ENCODE measurements at places on chromosomes 2 and 18.

DNA sequence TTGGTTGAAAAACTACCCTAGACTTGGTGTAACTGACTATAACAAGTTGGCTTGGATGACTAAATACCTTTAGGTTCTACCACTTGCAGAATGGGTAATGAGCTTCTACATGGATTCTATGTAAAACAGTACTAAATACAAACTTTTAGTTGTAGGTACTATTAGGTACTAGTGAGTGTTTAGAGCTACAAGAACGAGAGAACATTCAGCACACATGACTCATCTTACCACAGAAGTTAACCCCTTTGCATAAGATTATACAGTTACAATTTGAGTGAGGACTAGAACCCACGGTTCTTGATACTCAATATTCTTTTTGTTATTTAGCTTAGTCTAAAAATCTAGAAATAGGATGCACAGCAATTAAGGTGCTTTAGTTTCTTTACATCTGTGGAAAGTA is 101.7 kb upstream of the TFCP2L1 start:
- H3K27me3 ChIP-seq, result no peaks in the 10 kb centered on the region
- H3K27ac ChIP-seq, result no peak overlapping the region
- H3K4me3 ChIP-seq, result no peak overlapping the region
- no peaks in the 10 kb centered on the region for H3K36me3 ChIP-seq

GRCh38 chr2:143957321-143957720 is 562.6 kb downstream of the ZEB2 start:
- no peaks in the 10 kb centered on the region for H3K27me3 ChIP-seq
- no peak for DNase-seq
- no peaks in the 10 kb centered on the region for H3K36me3 ChIP-seq
- H3K4me1 ChIP-seq, result peaks cover 4% of the 10 kb centered on the region

GRCh38 chr2:48483916-48484315 is 46.0 kb upstream of the STON1 start:
- H3K4me1 ChIP-seq, result peaks cover 8% of the 10 kb centered on the region
- H3K36me3 ChIP-seq, result no peaks in the 10 kb centered on the region
- no peak for DNase-seq
- no peak overlapping the region for H3K4me3 ChIP-seq

DNA sequence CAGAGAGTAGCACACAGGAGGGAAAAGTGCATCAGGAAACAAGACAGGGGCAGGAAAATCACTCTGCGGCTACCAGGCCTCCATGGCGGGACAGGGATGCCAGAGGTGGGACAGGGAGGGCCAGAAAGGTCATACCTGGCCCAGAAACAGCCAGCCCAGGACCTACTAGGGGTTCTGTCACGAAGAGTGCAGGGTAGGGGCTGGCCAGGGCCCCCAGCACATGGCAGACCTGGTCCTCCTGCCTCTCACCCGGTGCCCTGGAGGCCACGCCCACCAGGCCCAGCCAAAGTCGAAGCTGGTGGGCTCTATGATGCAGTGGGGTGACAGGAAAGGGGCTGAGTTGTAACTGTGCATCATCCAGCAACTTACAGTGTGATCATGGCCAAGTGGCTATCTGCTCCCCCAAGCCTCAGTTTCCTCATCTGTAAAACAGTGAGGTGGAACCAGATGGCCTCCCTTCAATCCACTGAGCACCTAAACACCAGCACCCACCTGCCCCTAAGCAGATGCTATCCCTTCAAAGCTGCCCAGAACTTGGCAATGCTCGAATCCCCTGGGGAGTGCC is 10.6 kb downstream of the CYP26B1 start:
- DNase-seq, result no peak
- no peaks in the 10 kb centered on the region for H3K36me3 ChIP-seq
- no peak overlapping the region for H3K4me3 ChIP-seq
- peaks cover under 1% of the 10 kb centered on the region for H3K4me1 ChIP-seq
- no peak overlapping the region for H3K27ac ChIP-seq
- no peaks in the 10 kb centered on the region for H3K27me3 ChIP-seq

- no peak overlapping the region for H3K4me3 ChIP-seq
- H3K27me3 ChIP-seq, result no peaks in the 10 kb centered on the region
These were observed 14.5 kb downstream of the TMEM247 start for GRCh38 chr2:46493971-46494250.

- H3K4me3 ChIP-seq, result no peak overlapping the region
- no peak for DNase-seq
- no peaks in the 10 kb centered on the region for H3K4me1 ChIP-seq
- no peaks in the 10 kb centered on the region for H3K27me3 ChIP-seq
- H3K27ac ChIP-seq, result no peak overlapping the region
These were observed 127.6 kb downstream of the PHLPP1 start for GRCh38 chr18:62842898-62843297.

Data from ovary (tissue), 10 donors.